ENCODE measurements at places on chromosomes 4 and X.

DNA sequence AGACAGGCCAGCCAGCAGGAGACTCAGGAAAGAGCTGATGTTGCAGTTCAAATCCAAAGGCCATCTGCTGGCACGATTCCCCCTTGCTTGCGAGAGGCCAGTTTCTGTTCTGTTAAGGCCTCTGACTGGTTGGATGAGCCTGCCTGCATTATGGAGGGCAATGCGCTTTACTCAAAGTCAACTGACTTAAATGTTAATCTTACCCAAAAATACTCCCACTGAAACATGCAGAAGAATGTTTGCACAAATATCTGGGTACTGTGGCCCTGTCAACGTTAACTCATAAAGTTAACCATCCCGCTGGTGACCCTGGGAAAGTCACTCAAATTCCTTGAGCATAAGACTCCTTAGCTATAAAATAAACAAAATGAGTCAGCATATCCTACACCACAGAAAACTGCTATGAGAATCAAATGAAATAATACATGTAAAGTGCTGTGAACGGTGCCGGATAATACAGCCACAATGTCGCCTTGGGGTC, 326.4 kb downstream of the EVC2 start:
- DNase-seq = no peak

GRCh38 chrX:23819385-23820234, 36.6 kb downstream of the SAT1 start:
- no peak for DNase-seq

GRCh38 chr4:189128341-189128740, 812.3 kb upstream of the FRG1 start:
- DNase-seq = no peak

GRCh38 chr4:119246177-119246733, 33.7 kb downstream of the USP53 start:
- no peak for DNase-seq

- DNase-seq = no peak
Observed at GRCh38 chr4:108080747-108081146, 88.0 kb downstream of the LEF1 start.

GRCh38 chr4:1795299-1796195, 2.5 kb downstream of the FGFR3 start:
- no peak for DNase-seq

DNA sequence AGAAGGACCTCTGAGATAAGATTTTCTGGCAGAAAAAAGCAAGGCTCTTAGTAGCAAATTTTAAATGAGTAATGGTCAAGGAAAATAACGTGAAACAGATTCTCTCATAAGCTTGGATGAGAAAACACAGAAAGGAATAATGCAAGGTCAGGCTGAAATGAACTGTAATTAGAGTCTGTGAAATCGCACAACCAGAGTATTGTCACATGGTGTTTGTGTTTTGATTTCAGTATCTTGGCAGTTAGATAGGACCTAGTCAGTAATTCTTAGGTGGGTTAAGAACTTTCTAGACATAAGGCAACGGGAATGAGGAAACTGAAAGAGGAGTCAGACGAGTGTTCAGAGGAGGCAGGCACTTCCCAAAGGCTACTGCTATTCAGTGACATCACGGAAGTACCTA, 34.6 kb downstream of the LIMCH1 start:
- DNase-seq = no peak

GRCh38 chr4:105652286-105652888, 56.1 kb downstream of the INTS12 start:
- DNase-seq = no peak

GRCh38 chr4:22522706-22523501, 7.0 kb upstream of the ADGRA3 start:
- DNase-seq = no peak

DNA sequence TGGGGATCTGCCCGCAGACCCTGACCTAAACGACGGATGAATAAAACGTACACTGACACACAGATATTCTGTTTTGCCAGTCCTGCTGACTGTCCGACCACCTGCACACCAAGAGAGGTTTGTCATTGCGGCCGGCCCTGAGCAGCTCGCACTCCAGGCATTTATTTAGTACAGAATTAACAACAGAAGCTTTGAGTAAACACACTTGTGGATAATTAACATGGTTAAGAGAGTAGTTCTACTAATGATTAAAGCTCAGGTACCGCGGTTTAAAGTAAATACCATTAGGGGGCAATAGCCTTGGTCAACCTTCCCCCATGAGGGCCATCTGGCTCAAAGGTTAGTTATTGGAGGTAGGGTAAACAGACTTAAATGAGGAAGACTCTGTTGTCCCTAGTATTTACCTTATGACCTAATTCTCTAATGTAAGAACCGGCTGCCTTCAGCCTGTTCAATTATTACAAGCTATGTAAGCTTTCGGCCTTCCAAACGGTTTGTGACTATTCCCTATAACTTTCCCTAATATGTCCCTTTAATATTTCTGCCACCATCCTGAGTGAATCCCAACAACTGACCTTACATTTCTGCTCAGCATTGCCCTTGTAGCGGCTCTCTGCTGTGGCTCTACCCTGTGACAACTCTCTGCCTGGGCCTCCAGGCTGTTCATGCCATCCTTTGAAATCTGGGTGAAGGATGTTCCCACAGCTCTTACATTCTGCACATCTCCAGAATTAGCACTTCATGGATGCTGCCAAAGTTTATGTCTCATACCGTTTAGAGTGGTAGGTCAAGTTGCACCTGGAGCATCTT, 46.9 kb upstream of the SYTL5 start:
- DNase-seq = peak; percentile 80

- DNase-seq = no peak
Observed at GRCh38 chr4:179605196-179605595, 2163.0 kb upstream of the AGA start.

DNA sequence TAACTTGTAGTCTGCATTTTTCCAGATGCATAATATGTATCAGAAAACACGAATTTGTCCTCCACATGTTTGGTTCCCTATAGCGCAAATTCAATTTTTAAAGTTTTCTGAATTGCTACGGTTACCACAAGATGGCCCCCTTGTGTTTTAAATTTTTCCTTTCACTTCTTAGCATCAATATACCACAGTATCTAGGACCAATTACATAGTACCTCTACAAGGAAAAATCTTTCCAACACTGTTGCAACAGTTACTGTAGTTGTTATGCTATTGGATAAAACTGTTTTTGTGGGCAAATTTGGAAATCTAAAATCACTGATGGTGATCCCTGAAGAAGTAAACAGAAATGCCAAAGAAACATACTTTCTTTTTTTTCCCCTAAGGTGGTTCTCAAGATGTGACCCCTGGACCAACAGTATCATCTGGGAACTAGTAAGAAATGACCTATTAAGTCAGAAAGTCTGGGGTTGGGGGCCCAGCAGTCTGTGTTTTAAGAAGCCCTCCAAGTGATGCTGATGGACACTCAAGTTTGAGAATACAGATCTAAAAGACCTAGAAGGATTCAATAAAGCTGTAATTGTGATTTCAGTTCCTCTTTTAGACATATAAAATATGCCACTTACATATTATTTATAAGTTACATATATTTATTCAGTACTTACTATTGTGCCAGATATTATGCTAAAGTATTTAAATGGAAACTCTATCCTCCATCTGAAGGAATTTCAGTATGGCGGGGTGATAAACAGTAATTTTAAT, 3.1 kb downstream of the ZGRF1 start:
- peak; percentile 2 for DNase-seq

GRCh38 chrX:21770631-21771321, 12.9 kb upstream of the SMPX start:
- DNase-seq = no peak

DNA sequence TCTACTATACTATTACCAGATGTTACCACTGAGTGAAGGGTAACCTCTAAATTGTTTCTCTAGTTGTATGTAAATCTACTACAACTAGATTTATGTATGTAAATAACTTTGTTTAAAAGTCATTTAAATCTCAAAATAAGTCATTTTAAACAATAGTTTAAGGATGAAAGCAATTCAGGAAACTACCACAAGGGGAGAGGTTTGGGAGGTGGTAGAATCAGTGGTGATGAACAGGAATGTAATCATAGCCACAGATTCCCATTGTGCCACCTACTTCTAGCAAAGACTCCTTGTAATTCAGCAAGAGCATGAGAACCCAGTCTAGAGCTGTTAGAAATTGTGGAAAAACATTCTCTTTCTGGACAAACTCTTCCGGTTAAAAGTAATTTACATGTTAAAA, 234.6 kb downstream of the SLC7A11 start:
- no peak for DNase-seq

DNA sequence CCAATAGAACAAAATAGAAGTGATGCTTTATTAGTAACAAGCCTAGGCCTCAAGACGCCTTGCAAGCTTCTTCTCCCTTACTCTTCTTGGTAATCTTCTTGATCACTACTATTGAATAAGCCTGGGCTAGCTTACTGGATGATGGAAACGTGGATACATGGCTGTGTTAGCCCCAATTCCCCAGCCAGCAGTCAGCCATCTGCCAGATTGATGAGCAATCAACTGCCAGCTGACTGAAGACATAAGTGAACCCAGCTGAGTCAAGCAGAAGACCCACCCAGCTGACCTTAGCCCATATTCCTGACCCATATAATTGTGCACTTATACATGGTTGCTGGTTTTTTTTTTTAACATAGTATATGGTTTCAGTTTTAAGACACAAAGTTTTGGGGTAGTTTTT, 130.4 kb downstream of the DHX15 start:
- no peak for DNase-seq

- no peak for DNase-seq
Observed at GRCh38 chr4:87025614-87026041, 90.8 kb downstream of the AFF1 start.

DNA sequence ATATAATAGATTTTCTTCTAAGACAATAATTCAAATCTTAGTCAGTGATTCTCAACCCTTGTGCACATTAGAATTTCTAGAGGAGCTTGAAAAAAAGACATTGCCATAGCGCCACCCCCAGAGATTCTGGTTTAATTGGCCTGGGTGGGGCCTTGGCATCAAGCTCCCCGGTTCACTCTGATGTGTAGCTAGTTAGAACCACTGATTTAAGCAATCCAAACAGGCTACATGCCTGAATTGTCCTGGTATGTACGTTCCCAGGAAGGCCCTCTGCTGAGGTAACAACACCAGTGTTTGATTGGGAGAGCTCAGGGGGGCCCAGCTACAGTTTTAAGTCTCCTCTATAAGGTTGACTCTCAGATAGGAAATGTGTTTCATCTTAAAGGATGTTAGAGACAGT, 1.3 kb upstream of the ATP10D start:
- no peak for DNase-seq

DNA sequence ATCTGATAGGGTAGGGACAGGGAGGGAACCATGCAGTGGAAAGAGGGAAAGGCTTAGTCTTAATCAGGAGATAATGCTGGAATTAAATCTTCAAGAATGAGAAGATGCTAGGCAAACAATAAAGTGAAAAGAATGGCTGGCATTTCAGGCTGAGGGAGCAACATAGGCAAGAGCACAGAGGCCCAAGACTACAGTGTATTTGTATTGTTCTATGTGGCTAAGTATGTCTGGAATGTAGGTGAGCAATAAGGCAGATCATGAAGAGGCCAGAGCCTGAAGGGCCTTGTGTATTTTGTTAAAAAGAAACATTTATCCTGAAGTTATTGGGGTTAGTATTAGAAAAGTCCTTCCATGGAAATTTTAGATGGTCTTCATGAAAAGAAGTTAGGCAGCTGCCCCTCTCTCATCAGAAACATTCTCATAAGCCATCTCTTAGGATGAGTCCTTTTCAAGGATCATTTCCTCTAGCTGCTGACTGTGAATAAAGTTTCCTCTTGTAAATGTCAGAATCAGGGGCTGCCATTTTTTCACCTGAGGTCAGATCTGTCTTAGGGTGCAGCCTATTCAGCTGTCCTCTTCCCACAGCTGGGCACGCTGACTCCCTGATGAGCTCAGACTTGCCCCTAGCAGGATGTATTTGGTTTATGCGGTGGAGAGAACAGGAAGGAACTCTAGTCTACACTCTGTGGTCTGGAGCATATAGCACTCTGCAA, 46.3 kb downstream of the ATP10D start:
- no peak for DNase-seq

DNA sequence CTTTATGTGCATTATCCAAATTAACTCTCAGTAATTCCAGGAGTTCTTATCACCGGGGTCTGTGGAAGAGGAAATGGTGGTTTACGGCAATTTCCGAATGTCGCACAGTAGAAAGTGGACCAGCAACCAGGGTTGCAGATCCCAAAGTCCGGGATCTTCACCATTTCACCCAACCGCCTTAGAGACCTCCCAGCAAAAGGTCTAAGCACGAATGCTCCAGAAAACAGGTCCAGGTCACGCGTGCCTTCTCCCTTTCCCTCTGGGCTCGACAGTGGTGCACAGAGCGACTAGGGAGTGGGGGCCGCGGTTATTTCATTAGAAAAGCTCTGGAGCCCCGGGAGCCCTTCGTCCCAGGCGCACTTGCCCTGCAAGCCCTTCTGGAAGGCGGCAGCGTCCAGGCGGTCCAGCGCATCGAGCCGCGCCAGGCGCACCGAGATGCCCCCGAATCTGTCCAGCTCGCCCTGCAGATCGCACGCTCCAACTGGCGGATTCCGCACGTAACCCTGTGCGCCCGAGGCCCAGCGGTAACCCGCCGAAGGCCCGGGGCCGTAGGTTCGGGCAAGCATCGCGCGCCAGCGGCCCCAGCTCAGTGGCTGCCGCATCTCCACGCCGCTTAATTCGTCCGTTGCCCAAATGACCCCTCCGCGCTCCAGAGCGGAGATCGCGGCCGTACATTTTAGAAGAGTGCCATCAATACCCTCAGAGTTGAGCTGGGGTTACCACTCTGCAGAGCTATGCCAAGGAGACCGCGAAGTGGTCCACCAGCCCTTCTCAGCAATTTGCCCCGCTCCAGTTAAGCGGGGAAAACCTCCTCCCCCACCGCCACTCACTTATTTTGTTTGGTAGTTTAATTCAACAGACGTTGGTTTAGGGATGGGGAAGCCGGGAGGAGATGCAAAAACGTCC, at the start of gene NUDT6:
Gene NUDT6 (minus strand): TSS at position 627 of the 906 bp plus-strand sequence. CDS start 25 bp downstream, at position 602.
- peak; percentile 34 for DNase-seq

GRCh38 chr4:41428601-41429279, 109.2 kb upstream of the LIMCH1 start:
- no peak for DNase-seq

DNA sequence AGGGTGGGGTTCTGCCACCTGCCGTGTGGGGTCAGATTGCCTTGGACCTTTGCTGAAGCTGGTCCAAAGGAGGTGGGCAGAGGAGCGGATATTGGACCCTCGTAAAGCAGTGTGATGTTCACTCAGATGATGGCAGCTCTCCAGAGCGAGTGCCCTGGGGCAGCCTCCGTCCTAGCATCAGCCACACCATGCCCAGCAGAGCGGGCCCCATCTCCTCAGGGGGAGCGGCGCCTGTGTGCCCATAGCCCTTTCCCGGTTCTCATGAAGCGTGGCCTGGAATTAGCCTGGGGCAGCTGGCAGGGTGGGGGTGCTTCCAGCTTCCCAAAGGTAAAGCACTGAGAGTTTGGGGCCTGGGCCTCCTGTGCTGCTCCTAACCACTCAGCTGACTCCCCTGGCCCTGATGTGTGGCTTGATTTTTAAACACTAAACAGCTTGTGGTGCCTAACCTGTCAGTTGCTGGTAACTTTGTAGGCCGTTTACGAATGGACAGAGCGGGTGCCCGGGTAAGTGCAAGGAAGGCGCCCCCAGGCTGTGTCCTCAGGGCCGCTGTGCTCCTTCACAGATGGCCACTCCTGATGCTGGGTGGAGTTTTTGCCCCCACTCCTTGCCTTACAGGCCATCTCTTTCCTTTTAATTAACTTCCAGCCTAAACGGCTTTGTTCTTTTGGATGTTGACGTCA, 36.0 kb downstream of the NOP14 start:
- no peak for DNase-seq

GRCh38 chrX:145910017-145910416, 92.4 kb downstream of the SLITRK2 start:
- no peak for DNase-seq

GRCh38 chrX:2540426-2540947, 39.7 kb upstream of the DHRSX start:
- DNase-seq = no peak
